ENCODE measurements at places on chromosomes 3 and 15. TPM values are rescaled to one million over a fixed set of nuclear protein-coding genes. Genes with fewer than 3 reads are reported as not detected.

GRCh38 chr3:104275199-104275598, 1091.5 kb upstream of the ALCAM start:
- DNase-seq: no peak

DNA sequence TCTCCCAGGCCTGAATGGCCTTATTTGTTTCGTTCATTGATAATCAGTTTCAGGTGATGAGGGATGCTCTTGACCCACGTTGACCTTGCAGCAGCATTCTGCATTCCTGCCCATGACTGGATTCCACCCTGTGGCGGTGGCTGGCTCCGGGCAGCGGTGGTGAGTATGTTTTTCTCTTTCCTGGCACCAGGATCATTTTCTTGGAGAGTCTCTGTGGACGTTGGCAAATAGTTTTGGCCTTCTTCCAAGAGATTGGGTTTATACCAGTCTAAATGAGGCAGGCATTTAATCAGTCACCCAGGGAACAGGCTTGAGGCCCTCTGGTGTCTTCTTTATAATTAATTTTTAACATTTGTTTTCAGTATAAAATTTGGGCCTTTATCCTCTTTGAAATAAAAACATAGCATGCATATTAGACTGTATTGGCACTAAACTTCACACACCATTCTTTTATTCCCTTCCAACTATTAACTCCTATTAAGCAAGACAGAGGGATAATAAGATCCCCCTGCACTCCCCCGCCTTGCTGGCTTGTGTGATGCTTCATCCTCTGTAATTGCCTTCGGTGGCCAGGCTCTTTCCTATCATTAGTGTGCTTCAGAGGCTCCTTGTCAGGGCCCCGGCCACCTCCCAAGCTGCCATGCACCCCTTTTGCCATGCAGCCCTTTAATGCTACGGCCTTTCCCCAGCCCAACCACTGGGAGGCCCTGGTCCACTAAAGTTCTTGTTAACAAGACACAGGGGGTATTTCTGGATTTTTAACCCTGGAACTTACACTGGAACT, 176.2 kb upstream of the TOPAZ1 start:
- no peak for DNase-seq

DNA sequence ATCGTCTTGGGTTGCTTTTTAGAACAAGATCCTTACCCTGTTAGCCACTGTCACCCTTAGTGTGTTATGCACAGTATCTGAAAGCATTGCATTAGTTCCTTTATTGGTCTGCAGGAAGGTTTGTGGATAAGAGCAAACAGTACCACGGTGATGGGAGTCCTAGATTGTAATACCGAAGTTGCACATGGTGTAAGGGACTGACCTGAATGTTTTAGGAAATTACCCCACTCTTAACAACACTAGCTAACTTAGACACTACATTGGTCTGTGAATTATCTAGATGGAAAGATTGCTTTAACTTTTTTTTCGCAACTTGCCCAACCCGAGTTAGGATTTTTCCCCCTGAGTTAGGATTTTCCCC, 1.3 kb downstream of the STT3B start:
- DNase-seq: no peak

DNA sequence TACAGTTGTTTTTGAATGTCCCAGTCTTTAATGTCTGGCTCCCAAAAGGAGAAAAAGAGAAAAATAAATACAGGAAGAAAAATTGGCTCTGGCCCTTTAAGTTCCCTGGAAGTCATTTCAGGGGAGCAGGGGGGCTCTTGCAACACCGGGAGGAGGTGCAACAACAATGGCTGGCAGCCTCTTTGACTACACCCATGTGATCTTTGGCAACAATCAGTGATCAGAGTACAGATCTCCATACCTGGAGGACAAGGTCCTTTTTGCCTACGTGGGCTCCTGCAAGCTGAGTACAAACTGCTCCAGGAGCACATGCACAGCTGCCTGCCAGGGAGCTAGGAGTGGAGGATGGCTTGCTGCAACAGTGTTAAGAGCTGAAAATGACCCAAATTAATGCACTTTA, 63.9 kb downstream of the GLCE start:
- DNase-seq: no peak

CYP1A1 gene
- 0.27 TPM for total RNA-seq

GRCh38 chr3:67655364-67656121, 1.1 kb upstream of the SUCLG2 start:
- DNase-seq: no peak

DNA sequence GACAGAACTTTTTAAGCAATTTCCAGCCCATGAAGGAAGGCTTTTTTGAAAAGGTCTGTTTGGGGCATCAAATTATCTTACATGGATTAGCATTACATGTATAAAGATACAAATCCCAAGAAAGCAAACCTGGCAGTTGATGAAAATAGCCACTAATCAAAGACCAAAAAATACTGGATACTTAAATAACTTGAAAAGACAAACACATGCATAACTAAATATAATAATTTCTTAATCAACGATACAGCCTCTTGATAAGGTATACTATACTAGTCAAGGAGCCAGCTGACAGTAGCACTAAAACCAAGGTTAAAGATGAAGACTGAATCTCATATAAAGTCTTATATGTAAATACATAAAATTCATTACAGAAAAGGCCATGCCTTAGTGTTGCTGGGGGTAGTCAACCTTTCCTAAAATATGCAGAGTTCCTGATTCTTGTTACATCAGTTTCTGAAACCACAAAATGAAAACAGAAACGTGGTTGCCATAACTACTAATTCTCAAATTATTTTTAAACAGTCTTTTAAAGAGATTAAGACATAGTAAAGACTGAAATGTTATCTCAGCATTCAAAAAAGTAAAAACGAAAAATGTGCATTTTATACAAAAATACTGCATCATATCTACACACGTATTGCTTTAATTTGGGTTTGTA, 2.0 kb downstream of the ANKRD28 start:
- no peak for DNase-seq

DNA sequence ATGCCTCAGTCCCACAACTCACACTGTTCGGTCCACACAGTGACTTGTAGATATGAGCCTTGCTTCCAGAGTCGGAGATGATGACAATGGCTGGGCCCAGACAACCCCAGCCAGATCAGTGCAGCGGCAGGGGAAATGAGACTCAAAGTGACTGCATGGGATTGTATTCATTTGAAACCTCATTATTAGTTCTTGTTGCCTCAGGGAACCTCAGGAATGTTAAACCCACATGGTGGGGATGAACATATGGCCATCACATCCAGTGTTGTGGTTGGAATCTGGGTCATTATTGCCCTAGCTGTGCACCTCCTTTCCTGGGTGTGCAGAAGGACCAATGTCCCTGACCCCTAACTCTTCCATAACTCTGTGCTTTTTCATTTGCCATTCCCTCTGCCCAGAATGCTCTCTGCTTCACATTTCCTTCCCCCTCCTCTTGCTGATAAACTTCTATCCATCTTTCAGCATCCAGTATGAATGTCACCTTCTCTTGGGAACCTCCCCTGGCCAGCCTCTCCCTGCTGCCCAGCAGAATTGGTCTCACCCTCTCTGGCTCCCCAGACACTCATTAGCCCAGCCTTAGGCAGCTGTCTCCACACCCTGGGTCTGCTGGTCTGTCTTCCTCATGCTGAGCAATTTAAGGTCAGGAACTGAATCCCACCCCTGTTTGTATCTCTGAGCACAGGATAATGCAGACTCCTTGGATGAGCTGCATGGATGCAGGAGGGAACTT, 67.0 kb upstream of the TNFAIP8L3 start:
- DNase-seq: no peak

GRCh38 chr3:16370872-16371740, 106.1 kb downstream of the OXNAD1 start:
- no peak for DNase-seq

- DNase-seq: no peak
These were observed 50.1 kb downstream of the CALML4 start for GRCh38 chr15:68154923-68155559.

- DNase-seq: no peak
These were observed 42.7 kb downstream of the EIF2AK4 start for GRCh38 chr15:39976291-39977274.

DNA sequence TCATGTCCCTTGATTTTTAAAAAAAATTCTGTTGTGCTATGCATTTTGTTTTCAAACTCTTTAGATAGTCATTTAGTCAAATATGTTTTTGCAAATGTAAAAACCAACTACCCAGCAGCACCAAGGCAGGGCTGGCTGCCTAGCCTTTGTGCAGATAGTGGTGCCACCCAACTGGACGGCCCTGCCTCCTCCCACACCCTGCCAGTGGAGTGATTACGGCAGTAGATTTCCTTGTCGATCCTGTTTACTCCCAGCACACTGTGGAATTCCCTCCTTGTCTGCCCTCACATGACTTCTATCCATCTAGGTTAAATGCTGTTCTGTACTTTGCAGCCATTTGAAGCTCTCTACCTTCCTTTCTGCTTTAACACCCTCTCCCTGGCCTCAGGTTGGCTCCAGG, 79.4 kb upstream of the PLXNA1 start:
- no peak for DNase-seq

RLBP1 gene
- not detected for total RNA-seq

GRCh38 chr15:40918146-40918798, 10.9 kb upstream of the DLL4 start:
- no peak for DNase-seq

- no peak for DNase-seq
These were observed 279.9 kb upstream of the UMPS start for GRCh38 chr3:124450366-124450765.

GRCh38 chr3:87437765-87438164, 161.4 kb upstream of the POU1F1 start:
- no peak for DNase-seq

RTP1 gene
- total RNA-seq: not detected

- DNase-seq: no peak
These were observed 184.2 kb upstream of the TPM1 start for GRCh38 chr15:62858343-62858742.

DAZL gene
- not detected for total RNA-seq

ROPN1 gene
- not detected for total RNA-seq

XCR1 gene
- total RNA-seq: not detected

DNA sequence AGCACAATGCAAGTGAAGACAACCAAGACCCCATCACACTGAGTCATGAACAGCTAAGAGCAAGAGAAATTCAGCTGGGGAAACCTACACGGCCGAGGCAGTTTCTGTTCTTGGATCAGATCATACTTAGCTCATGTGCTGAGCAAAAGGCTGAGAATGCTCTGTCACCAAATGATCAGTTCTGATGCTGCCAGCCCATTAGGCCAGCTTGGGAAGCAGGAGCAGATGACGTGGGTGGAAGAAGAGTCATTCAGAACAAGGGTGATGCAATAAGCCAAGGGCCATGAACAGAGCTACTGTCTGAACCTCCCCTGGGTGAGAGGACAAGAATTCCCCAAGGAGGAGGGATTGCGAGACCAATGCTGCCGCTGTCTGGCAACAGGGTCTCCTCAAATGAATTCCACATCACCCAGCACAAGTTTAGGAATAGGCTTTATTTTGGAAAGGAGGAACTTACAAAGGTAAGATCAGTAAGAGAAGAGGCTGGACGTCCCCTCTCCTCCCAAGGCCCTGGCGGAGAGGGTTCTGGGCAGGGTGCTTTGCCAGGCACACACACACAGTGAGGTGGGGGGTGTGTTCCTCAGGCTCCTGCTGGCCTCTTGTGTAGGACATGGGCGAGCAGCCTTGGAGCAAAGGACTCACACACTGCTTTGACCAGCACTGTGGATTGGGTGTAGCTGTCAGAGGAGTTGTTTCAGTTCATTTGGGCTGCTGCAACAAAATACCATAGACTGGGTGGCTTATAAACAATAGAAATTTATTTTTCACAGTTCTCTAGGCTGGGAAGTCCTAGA, 65.6 kb upstream of the CTXND1 start:
- DNase-seq: no peak

STARD9 gene
- total RNA-seq: 13.6 TPM

PYGO1 gene
- total RNA-seq: 21.0 TPM

DNA sequence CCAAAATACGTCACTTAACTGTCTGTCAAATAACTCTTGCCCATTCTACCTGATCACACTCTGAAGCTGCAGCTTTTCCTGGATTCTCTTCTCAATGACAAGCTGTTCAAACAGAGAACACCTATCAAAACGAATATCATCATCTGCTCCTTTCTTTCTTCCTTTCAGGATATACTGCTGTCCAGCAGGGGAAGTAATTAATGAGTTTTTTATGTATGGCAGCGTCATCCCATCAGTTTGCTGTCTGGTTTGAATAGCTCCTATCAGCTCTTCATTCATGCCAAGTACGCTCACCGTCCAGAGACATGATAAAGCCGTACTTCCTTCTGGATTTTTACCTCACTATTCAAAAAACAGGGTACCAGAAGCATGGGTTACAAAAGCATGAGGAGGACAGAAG, at the start of gene CHRM5:
Gene CHRM5 (plus strand): TSS at position 274 of the 400 bp plus-strand sequence. CDS start 94,221 bp downstream, outside the sequence.
- DNase-seq: no peak

COLQ gene
- total RNA-seq: 5.6 TPM

DNA sequence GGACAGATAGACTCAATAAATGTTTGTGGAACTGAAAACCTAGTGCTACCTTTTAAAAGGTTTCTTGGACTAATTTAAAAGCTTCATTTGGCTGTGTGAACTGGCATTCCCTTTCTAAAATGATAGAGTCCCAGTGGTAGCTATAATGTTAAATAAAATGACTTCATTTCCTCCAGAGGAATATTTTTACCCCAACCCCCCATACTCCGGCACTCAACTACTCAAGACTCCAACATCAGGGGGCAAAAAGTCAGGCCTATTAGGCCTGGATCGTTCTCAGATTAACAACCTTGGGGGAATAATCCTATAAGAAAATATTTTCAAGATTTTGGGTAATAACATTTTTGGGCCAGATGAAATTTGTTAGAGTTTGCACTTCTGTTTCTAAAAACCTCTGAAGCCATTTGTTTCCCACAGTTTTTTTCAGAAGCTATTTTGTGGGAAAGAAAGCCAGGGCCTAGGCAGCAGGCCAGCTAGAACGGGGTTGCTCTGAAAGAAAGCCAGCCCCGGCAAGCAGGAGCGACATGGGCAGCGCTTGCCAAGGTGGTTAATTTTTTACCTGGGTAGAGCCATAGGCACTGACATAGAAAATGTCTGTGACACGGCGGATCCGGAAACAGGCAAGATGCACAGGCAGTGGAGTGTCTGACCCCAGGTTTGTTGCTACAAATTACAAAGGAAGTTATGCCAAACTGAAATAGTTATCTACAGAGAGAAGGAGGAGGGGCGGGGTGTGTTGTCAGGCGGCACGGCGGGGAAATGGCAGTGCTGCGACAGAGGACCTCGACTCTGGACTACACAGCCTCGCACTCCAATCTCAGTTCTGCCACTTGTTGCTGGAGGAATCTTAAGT, 84.6 kb downstream of the MAGI1 start:
- no peak for DNase-seq

GRK7 gene
- not detected for total RNA-seq

IL5RA gene
- not detected for total RNA-seq

LRRN1 gene
- 2.2 TPM for total RNA-seq

GRCh38 chr15:83783227-83783626, 129.3 kb downstream of the ADAMTSL3 start:
- no peak for DNase-seq

GPR27 gene
- 5.5 TPM for total RNA-seq

DNA sequence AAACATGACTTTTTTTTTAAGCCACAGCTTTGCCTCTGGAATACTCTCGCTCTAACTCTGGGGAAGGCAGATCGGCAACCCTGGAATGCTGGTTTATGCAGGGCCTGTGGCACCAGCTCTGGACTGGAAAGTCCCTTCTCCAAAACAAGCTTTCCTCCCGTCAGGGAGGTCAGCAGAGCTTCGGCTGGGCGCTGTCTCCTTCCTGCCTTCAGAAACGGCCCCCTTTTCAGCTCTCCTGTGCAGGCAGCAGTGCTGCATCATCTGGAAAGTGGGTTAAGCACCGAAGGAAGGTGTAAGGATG, 42.7 kb upstream of the SKOR1 start:
- no peak for DNase-seq

Data from chondrocyte (in vitro differentiated cells).